AML-193 (cell line): ENCODE measurements at places on chromosomes 6 and 20.

- DNase-seq, result no peak
Measured at GRCh38 chr6:116404696-116405095, 33.9 kb downstream of the DSE start.

DNA sequence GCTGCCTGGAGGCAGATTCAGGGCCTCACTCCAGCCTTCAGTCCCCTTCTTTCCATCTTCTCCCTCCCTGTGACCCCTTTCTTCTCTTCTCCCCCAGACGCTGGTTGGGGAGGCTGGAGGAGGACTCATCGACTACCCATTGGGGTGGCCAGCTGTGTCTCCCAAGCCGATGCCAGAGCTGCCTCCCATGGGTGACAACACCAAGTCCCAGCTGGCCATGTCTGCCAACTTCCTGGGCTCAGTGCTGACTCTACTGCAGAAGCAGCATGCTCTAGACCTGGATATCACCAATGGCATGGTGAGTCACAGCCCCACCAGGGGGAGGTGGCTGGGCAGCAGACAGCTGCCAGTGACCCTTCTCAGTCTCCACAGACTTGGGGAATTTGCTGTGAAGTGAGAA is 12.9 kb downstream of the BPIFB4 start:
- DNase-seq, result no peak

DNA sequence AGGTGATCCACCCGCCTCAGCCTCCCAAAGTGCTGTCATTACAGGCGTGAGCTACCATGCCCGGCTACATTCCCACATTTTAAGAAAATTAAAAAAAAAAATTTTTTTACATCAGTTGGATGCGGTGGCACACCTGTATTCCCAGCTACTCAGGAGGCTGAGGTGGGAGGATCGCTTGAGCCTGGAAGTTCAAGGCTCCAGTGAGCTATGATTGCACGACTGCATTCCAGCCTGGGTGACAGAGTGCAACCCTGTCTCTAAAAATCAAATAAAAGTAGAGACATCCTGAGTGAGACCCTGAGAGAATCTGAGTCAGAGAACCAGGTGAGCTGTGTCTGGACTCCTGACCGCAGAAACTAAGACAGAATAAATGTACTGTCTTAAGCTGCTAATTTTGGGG is 38.8 kb downstream of the PIM1 start:
- DNase-seq, result no peak

DNA sequence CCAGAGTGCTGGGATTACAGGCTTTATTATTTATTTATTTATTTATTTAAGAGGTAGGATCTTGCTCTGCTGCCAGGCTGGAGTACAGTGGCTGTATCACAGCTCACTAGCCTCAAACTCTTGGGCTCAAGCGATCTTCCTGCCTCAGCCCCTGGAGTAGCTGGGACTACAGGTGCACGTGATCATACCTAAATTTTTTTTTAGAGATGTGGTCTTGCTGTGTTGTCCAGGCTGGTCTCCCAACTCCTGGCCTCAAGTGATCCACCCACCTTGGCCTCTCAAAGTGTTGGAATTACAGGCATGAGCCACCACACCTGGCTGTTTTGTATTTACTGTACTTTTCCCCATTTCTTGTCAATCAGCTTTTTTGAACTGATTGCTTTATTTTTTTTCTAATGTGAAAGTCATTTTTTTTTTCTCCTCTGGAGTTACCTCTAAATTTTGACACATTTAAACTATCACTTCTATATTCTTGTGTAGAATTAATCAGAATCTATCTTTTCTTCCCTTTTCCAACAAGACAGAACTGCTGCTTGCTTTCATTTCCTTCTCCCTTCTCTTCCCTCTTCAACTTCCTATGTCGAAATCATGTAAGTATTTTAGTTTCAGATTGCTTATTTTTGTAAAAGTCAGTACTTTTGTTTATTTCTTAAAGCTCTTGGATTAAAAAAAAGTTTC is 12.0 kb downstream of the PANK2 start:
- peak; percentile 85 for DNase-seq

DNA sequence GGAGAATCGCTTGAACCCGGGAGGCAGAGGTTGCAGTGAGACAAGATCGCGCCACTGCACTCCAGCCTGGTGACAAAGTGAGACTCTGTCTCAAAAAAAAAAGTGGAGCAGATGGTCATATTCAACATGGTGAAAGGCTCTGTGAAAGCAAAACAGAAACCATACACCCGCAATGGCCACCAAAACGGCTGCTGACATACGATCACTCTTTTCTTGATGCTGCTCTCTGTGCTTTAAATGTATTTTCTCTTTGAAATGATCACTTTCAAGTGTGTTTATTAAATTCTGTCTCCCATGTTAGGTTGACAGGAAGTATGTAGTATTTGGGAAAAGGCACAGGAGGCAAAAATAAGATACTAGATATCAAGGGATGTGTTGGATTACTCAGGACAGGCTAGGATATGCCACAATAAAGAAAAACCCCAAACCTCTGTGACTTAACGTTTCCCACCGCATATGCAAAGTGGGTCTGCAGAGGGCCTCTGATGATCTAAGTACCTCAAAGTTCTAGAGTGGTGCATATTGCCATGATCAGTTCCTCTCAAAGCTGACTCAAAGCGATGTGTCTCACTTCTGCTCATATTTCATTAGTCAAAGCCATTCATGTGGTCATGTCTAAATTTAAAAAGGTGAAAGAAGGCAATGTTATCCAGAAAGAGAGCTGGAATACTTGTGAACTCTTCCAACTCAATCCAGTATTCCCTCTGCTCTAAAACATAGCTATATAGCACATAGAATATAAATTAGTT is 155.1 kb upstream of the SOX4 start:
- DNase-seq, result peak; percentile 23

DNA sequence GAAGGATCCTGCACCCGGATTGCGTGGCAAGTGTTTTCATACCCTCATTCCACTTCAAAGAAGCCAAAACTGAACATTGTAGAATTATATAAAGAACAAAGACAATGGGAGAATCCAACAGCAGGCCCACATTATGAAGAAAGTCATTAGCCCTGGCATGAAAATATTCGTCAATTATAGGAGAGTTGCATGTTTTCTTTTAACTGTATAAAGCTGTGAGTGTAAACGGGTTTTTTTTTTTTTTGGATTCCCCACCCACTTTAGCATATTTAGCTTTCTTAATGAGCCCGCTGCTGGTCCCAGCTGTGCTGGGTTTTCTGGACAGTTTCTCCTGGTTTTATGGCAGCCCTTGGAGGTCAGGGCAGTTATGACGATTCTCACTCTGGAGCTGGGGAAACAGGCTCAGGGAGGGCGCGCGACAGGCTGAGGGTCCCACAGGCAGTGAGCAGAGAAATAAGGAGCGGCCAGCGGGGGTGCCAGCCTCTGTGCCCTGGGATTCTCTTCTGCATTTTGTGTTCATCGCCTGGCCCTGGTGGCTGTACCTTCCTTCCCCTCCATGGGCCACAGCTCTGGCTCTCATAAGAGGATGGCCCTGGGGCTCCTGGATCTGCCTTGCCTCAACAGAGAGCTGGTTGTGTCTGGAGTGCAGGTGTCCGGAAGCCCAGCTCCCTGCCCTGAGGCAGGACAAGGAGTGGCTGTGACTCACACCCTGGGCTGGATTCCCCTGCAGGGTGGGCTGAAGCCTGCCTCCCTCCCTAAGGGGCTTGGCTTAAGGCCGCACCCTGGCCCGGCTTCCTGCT is 24.1 kb upstream of the SULF2 start:
- no peak for DNase-seq

DNA sequence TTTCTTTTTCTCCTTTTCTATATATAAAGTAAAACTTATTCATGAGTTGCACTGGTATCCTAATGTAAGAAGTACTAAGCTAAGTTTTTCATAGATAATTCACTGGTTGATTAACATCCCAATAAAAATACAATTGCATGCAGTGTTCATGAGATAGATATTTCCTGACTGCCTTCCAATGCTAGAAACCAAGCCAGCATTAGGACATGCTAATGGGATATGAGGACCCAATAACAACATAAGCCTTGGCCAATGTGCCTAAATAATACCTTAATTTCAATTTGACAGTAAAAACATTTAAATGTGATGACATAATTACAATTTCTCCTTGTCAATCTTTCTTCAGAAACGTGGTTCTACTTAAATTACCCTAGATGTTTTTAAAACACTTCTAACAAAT is 152.7 kb downstream of the RNGTT start:
- DNase-seq, result no peak

DNA sequence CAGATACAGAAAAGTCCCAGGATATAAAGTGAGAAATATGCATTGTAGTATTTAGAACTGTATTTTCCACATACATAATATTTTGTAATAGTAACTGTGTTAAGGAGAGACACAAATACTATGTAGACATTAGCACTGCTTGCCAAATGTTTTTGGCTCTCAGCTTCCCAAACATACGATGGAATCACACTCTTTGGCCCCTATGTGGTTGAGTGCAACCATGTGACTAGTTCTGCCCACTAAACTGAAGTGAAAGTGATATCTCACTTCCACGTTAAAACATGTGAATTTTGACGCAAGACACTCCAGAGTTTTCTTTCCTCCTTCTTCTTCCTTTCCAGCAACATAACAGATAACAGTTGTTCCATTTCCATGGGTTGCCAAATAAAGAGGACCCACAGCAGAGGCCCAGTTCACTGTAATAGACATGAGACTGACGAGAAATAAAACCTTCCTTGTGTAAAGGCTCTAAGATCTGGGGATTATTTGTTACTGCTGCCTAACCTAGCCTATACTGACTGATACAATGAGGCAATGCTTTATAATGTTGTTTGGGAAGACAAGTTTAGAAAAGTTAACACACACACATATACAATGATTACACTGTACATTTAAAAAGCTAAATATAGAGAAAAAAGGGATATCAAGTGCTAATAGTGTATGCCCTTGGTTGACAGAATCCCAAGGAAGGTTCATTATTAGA is 97.2 kb downstream of the PTPRT start:
- DNase-seq, result no peak

GRCh38 chr6:24307881-24308280 is 50.0 kb downstream of the DCDC2 start:
- no peak for DNase-seq

- DNase-seq, result no peak
Measured at GRCh38 chr6:92977018-92977417, 442.3 kb downstream of the EPHA7 start.

DNA sequence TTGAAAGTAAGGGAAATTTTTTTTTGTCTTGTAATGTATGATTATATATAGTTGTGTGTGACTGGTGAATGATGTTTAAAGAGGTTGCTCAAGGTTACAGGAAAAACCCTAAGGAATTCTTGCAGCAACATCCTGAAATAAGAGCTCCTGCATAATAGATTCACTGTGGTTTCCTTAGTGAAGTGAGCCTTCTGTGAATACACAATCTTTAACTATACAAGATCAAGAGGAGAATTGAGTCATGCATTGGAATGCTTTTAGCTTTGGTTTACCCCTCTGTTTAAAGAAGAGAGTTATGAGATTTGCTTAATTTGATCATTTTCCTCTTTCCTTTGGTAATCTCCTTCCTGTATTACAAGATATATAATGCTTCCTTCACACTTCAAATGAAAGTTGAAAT is 141.6 kb upstream of the EYA4 start:
- no peak for DNase-seq

- no peak for DNase-seq
Measured at GRCh38 chr20:60573003-60573680, 614.9 kb downstream of the CDH26 start.

DNA sequence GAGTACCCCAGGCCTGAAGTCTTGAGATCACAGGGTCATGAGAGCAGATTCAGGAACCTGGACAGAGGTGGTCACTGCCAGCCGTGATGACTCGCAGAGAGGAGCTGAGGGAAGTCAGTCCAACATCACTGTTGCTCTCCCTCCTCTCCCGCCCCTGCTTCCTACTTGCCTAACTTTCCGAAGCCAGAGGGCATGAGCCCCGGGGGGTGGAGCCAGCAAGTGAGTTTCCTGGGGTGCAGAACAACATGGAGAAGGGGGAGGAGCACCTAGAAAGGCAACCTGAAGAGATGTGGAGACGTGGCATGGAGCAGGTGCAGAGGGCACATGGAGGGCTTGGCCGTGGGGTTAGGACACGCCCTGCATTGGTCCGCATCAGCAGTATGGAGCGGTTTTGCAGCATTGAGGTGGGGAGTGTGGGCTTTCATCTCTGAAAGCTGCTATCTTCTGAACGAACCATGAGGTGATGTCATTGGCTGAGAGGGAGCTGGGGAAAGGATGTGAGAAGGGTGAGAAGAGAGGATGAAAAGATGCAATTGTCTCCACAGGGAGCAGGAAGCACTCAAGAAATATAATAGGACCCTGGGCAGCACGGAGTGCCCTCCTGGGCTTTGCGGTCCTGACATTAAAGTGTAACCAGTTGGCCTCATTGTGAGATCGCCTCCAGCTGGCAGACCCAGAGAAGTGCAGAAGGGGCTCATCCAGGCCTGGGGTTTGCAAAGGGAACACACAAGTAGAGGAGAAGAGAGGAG is 25.0 kb downstream of the GDAP1L1 start:
- DNase-seq, result peak; percentile 10

GRCh38 chr20:5020760-5021159 is 19.4 kb upstream of the SLC23A2 start:
- DNase-seq, result no peak

GRCh38 chr6:87093651-87094050 is 1.3 kb downstream of the CGA start:
- DNase-seq, result no peak

GRCh38 chr6:13372076-13372475 is 43.7 kb upstream of the TBC1D7 start:
- no peak for DNase-seq

- DNase-seq, result no peak
Measured at GRCh38 chr6:16338577-16339264, 100.3 kb downstream of the GMPR start.

GRCh38 chr6:153804755-153805330 is 234.2 kb upstream of the OPRM1 start:
- DNase-seq, result no peak

DNA sequence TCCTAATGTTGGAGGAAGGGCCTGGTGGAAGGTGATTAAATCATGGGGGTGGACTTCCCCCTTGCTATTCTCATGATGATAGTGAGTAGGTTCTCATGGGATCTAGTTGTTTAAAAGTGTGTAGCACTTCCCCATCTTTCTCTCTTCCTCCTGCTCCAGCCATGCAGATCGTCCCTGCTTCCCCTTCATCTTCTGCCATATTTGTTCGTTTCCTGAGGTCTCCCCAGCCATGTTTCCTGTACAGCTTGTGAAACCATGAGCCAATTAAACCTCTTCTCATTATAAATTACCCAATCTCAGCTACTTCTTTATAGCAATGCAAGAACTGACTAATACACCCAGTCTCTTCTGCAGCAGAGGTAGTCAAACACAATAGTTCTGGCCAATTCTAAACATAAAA is 5.4 kb downstream of the EPM2A start:
- no peak for DNase-seq

- no peak for DNase-seq
Measured at GRCh38 chr6:36929607-36930006, 24.9 kb upstream of the PI16 start.

DNA sequence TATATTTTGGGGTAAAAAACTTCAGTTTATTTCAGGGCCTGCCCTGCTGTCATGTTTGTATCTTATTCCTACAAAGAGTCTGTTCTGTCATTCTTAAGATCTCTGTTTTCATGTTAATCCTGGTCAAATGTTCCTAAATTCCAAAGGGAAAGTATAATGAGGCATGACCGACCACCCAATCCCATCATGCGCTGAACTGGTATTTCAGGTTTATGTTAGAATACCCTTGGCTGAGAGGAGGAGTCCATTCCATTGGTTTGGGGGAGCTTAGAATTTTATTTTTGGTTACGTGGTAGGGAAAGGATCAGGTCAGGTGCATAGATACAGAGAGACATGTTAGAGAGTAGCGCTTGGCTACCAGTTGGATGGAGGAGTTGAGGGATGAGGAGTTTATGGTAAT is 25.7 kb downstream of the CFAP61 start:
- no peak for DNase-seq
